ENCODE measurements at places on chromosomes 4 and X.

DNA sequence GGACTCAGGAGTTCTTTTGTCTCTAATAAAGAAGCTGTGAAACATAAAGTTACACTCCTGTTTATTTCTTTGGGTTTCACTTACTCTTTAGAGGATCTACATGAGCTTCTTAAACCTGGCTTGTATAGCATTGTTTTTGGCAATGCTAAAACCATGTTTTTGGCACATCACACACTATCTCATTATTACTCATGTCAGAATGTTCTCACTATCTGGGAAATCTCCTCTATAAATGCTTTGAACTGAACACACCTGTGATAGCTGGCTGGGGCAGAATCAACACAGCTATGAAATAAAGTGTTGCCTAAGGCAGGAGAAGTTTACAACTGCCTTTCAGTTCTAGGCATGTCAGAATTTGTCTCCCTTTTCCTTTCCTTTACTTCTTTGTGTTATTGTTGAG is 52.6 kb downstream of the SULT1B1 start:
- no peaks in the 10 kb centered on the region for H3K36me3 ChIP-seq
- no peaks in the 10 kb centered on the region for H3K27me3 ChIP-seq
- H3K4me1 ChIP-seq = no peaks in the 10 kb centered on the region

DNA sequence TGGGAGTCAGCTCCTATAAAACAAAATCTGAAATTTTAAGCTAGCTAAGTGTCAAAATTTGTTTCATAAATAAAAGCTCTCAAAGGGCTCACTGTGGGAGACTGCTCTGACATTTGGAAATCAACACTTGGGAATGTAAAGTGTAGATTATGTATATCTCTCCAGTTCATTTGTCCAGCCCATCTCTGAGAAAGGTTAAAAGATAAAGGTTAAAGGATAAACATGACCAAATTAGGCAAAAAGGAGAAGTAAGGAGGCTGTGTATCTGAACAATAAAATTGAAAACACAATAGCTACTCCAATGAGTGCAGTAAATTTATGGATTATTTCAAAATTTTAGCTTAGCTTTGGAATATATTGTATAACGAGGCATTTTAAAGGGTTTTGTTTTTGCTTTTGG is 304.9 kb downstream of the UNC5C start:
- DNase-seq = no peak

- no peak overlapping the region for H3K27ac ChIP-seq
- H3K4me3 ChIP-seq = no peak overlapping the region
- H3K27me3 ChIP-seq = no peaks in the 10 kb centered on the region
- no peak for DNase-seq
- H3K36me3 ChIP-seq = no peaks in the 10 kb centered on the region
- no peaks in the 10 kb centered on the region for H3K4me1 ChIP-seq
These were observed 194.0 kb upstream of the BOD1L1 start for GRCh38 chr4:13821522-13821921.

DNA sequence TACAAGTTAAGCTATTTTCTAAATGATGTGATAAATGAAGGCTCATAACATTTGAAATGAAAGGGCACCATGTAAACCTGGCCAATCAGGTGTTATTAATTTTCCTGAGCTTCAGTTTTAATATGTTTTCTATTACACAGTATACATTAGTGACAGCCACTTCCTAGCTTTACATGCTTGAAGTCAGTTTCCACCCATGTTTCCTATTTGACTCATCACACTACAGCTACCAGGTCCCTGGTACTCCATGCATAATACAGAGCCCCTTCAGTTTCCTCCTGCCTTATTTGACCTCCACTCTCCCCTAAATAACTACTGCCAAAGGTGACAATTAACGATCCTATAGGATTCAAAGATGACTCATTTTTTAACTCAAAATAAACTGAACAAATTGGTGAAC is 18.3 kb downstream of the ZNF518B start:
- H3K27ac ChIP-seq = no peak overlapping the region
- H3K27me3 ChIP-seq = no peaks in the 10 kb centered on the region
- DNase-seq = no peak
- no peak overlapping the region for H3K4me3 ChIP-seq

GRCh38 chrX:134908356-134908755 is 82.4 kb upstream of the SMIM10 start:
- H3K4me3 ChIP-seq = no peak overlapping the region
- H3K27me3 ChIP-seq = no peaks in the 10 kb centered on the region
- H3K36me3 ChIP-seq = no peaks in the 10 kb centered on the region
- no peaks in the 10 kb centered on the region for H3K4me1 ChIP-seq
- no peak for DNase-seq

DNA sequence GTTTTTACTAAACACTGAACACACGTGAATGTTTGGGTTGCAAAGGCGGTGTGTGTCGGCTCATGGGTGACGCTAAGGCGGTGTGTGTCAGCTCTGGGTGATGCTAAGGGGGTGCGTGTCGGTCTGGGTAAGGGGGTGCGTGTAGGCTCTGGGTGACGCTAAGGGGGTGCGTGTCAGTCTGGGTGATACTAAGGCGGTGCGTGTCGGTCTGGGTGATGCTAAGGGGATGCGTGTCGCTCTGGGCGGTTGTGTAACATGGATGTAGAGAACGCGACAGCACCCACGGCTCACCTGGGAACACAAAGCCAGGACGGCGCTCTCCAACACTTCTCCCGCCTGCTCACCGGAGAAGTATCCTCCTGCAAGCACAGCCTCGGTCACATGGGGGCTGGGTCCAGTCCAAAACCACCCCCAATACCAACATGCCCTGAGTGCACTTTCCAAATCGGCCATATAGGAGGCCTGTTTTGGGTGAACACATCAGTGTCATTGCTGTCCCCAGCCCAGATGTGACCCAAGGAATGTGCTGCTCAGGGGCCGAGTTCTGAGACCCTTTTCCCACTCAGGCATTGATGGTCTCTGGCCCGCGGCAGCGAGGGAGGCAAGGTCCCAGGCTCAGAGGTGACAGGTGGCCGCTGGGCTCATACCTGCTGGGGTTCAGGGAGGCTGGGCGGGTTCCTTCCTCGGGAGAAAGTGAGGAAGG is 67.1 kb downstream of the ACOX3 start:
- H3K4me1 ChIP-seq = no peaks in the 10 kb centered on the region
- DNase-seq = no peak
- no peaks in the 10 kb centered on the region for H3K27me3 ChIP-seq
- no peak overlapping the region for H3K4me3 ChIP-seq
- no peak overlapping the region for H3K27ac ChIP-seq

GRCh38 chr4:60619531-60620305 is 580.4 kb upstream of the ADGRL3 start:
- H3K27me3 ChIP-seq = no peaks in the 10 kb centered on the region
- no peak for DNase-seq
- no peaks in the 10 kb centered on the region for H3K4me1 ChIP-seq
- H3K27ac ChIP-seq = no peak overlapping the region

GRCh38 chr4:111678908-111679307 is 466.3 kb upstream of the FAM241A start:
- no peak for DNase-seq
- no peaks in the 10 kb centered on the region for H3K4me1 ChIP-seq
- H3K36me3 ChIP-seq = no peaks in the 10 kb centered on the region
- no peak overlapping the region for H3K27ac ChIP-seq
- no peaks in the 10 kb centered on the region for H3K27me3 ChIP-seq
- H3K4me3 ChIP-seq = no peak overlapping the region

DNA sequence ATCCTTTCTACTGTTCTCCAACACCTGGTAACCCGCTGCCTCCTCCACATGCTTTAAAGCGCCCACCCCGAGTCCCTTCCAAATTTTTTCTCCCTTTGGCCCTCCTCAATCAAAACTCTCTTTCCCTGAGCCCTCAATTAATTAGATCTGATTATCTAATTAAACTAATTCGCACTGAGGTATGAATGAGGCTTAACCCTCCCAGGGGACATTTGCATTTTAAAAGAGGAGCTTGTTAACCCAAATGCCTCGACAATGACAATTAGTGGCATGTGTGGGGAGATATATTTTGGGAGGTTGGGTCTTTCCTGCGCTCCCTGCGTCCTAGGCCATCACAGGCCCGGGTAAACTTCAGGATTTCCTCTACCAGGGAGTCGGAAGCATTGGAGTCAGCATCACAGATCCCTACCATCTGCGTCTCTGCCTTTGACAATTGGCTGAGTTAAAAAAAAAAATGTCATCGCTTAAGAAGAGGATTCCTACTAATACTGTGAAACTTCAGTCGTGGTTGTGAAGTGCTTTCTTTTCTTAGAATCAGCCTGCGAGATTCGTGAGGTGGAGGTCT is 50.6 kb downstream of the TENM3 start:
- DNase-seq = no peak
- no peak overlapping the region for H3K4me3 ChIP-seq
- no peaks in the 10 kb centered on the region for H3K27me3 ChIP-seq
- H3K27ac ChIP-seq = no peak overlapping the region

DNA sequence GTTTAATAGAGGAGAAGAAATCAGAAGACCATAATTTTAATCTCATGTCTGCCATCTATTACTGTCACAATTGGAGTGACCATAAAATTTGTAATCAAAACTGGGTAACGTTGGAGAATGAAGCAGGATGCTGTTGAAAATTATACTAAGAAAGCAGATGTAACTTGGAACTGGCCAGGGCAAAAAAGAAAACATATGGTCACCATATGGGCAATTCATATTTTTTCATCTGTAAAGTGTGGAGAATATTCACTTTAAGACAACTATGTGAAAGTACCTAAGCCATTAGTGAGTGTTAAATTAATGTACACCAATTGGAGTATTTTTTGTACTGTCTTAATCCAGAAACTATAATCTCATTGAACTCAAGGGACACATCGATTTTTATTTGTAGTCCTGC is 1008.0 kb downstream of the GLUD2 start:
- no peak overlapping the region for H3K4me3 ChIP-seq
- H3K27me3 ChIP-seq = no peaks in the 10 kb centered on the region
- no peak for DNase-seq
- H3K36me3 ChIP-seq = no peaks in the 10 kb centered on the region

DNA sequence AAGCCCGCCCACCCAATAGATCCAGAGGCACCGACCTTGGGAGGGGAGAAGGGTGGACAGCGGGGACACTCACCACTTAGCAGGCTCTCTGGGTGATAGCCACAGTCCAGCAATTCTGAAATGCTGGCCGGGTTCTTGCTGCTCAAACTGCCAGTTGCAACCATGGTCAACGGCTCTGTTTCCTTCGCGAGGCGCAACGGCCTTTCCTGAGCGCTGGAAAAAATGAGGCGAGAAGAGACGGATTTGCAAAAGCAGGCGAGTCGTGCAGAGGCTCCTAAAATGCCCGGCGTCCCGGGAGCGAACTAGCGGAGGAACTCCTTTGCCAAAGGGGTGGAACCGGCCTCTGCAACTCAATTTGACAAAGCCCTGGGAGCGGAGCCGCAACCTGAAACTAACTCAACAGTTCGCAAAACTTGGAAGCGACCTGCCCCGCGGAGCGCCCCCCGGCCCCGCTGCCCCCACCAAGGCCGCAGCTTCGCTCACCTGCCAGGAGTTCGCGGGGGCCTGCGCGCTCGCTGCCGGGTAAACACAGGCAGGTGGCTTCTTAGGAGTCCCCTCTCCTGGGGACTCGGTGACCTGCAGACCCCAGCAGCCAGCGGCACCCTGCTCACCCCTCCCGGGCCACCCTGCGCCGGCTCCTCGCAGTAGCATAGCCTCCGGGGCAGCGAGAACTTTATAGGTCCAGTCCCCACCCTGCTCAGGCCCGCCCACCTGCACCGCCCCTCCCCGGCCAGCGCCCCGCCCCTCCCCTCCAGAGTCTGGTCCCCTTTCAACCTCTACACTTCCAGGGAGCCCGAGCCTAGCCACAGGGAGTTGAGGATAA is at the start of gene DDIT4L:
DDIT4L (minus strand) TSS at position 649 of the 823 bp plus-strand sequence; CDS start at position 164, 485 bp downstream.
- no peaks in the 10 kb centered on the region for H3K36me3 ChIP-seq
- DNase-seq = peak; percentile 19
- peak within 1 kb of the TSS; percentile 53 for H3K4me3 ChIP-seq

GRCh38 chr4:8830056-8830455 is 41.6 kb downstream of the HMX1 start:
- no peaks in the 10 kb centered on the region for H3K4me1 ChIP-seq
- H3K36me3 ChIP-seq = no peaks in the 10 kb centered on the region
- DNase-seq = no peak
- no peaks in the 10 kb centered on the region for H3K27me3 ChIP-seq
- no peak overlapping the region for H3K27ac ChIP-seq

DNA sequence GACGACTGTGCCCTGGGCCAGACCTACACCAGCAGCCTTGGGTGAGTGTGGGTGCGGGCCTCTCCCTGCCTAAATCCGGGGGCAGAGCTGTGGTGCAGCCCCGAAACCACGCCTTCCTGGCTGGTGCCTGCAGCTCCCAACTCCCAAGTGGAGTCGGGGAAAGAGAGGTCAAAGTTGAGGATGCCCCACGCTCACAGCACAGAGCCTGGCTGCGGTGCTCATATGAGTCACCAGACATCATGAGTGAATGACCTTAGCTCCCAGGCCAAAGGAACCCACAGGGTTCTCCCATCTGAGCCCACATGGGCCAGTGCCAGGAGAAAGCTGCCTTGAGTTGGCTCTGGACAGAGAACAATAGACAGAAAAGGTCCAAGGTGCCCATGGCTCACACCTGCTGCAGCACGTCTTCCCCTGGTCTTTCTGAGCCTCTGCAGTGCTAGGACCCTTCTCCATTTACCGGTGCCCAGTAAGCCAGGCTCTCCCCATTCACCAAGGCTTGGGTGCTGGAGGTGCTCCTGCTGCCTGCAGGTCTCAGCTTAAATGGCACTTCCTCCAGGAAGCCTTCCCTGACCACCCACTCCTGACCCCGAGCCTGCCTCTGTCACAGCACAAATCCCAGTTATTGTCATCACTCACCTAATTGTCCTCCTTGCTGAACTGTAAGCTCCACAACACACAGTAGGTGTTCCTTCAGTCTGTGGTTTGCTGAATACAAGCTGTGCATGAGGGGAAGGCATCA is 224.2 kb downstream of the AFAP1 start:
- no peak overlapping the region for H3K4me3 ChIP-seq
- no peak overlapping the region for H3K27ac ChIP-seq
- H3K36me3 ChIP-seq = no peaks in the 10 kb centered on the region
- peaks cover 7% of the 10 kb centered on the region for H3K27me3 ChIP-seq
- no peaks in the 10 kb centered on the region for H3K4me1 ChIP-seq
- no peak for DNase-seq

GRCh38 chrX:28649541-28649940 is 62.3 kb downstream of the IL1RAPL1 start:
- H3K4me1 ChIP-seq = no peaks in the 10 kb centered on the region
- H3K27ac ChIP-seq = no peak overlapping the region
- H3K27me3 ChIP-seq = no peaks in the 10 kb centered on the region
- DNase-seq = no peak
- no peak overlapping the region for H3K4me3 ChIP-seq

- H3K4me1 ChIP-seq = no peaks in the 10 kb centered on the region
- H3K27ac ChIP-seq = no peak overlapping the region
- H3K4me3 ChIP-seq = no peak overlapping the region
- no peak for DNase-seq
These were observed 81.6 kb downstream of the ZNF81 start for GRCh38 chrX:47918274-47918673.

DNA sequence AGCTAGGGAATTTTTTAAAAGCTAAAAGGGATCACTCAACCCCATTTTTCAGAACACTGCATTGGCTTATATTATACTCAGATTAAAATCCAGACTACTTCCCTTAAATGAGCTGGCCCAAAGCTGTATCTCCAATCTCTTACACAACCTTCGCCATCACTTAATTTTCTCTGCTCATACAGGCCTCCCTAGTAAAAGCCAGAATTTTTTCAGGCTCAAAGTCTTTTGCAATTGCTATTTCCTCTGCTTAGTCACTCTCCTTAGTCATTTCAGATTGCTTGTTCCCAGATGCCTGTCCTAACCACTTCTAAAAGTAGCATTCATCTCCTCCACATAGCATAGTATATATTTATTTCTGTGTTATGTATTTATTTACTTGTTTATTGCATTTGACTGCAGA is 1587.9 kb upstream of the ADGRL3 start:
- H3K27ac ChIP-seq = no peak overlapping the region
- no peaks in the 10 kb centered on the region for H3K36me3 ChIP-seq
- no peak for DNase-seq
- H3K4me3 ChIP-seq = no peak overlapping the region
- no peaks in the 10 kb centered on the region for H3K27me3 ChIP-seq
- H3K4me1 ChIP-seq = no peaks in the 10 kb centered on the region
